Stimulated activated CD8-positive, alpha-beta memory T cell treated with anti-CD3 and anti-CD28 coated beads, Interleukin-15, amount 100 ng/mL, for 24 hours (primary cell): ENCODE measurements at places on chromosomes 12 and 14.

DNA sequence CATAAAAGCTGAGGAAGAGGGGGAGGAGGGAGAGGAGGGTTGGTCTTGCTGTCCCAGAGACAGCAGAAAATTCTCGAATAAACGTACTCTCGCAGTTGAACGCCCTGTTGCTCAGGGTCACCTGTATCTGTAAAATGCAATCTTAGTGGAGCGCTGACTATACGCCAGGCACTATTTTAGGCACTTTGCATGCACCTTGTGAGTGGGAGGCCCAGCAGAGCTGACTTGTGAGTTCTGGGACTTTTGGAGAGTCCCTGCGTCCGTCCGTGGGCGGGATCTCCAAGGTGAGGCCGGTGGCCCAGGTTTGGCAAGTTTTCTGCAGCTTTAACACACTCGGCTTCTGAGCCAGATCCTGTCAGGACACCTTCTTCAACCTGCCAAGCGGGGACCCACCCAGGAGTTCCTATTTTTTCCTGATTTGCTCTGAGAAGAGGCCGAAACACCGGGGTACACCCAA is 32.5 kb upstream of the PLEKHG6 start:
- DNase-seq = no peak

- no peak for DNase-seq
Measured at GRCh38 chr12:12323591-12323990, 26.5 kb downstream of the MANSC1 start.

- DNase-seq = no peak
Measured at GRCh38 chr12:102888511-102888910, 28.5 kb downstream of the PAH start.

DNA sequence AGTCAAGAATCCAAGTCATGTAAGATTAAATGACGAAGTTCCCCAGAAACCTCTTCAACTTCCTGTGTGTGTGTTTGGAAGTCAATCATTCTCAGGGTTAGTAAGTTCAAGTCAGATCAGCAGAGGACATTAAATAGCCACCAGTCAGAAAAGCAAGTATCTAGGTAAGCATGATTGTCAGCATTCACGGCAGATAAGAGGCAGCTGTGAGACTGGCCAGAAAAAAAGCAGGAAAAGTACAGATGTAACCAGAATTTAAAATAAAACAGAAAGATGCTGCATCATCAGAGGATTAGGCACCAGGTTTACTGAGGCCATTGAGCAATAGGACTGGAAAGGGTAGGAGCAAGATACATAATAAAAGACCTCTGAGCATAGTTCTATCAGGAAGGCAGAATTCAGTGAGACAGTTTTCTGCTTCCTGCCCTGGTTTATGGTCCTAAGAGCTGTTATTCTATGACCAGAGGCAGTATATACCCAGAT is 606.9 kb downstream of the FSCB start:
- no peak for DNase-seq

DNA sequence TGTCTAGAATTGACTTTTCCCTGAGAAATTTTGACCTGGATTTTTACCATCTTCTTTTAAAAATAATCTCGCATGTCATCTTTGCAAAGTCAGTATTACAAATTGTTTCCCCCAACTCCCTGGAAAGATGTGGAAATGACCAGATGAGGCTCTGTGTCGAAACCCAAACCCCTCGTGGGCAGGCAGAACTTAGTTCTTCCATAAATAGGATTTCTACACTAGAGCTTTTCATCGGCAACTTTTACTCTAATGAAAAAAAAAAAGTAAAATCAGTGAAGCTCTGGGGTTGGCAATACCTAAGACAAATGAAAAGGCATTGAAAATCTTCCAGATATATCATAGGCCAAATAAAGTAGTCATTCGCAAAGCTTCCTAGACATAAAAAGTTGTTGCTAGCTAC is 17.0 kb downstream of the SSPN start:
- no peak for DNase-seq

DNA sequence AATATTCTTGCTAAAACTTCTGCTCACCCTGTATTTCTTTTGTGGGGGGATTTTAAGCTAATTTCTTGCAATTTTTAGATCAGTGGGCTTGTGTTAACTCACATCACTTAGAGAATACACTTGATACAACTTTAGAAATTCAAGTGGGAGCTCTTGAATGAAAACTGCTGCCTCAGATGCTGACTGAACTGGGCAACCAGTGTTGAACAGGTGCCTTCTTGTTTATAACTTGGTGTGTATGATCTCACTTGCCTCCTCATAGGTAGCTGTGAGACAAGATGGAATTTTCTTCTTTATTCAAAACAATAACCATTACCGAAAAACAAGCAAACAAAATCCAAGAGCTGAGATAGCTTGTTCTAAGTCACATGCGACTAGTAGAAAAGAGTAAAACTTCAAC is 63.5 kb downstream of the FGD4 start:
- DNase-seq = no peak

DNA sequence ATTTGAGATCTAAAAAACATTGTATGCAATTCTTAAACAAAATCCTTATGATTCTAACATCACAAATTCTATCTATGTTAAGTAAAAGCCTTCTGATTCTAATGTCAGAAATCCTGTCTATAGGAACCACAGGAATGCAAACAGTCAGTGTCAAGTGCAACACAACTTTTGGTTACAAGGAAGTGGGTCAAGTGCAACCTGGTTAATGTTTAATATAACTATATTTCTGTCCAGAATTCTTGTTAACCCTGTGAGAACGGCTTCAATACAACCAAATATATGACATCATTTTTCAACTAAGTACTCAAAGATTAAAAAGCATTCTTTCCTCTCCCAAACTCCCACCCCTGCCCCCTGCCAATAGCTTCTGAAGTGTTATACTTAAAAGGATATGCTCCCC is 107.9 kb upstream of the PLEKHA5 start:
- no peak for DNase-seq

DNA sequence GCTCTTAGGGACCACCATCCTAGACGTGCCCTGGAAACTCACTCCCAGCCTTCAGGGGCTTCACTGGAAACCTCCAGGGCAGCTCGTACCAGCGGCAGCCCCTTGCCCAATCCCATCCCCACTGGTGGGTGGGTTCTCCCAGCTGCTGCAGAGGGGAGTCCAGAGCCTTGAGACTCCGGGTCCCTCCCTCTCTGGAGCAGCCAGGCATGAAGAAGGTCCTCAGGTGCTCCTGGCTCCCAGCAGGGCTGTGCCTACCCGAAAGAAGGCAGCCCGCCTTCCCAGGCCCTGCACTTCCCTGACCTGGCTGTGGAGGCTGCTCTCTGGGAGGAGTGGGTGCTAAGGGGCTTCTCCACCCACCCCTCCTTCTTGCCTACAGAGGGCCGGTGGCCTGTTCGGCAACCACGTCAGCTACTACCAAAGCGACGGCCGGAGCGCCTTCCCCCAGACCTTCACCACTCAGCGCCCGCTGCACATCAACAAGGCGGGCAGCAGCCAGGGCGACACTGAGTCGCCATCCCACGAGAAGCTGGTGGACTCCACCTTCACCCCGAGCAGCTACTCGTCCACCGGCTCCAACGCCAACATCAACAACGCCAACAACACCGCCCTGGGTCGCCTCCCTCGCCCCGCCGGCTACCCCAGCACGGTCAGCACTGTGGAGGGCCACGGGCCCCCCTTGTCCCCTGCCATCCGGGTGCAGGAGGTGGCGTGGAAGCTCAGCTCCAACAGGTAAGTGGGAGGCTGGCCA is 115.5 kb upstream of the FKBP4 start:
- no peak for DNase-seq

GRCh38 chr12:101127521-101128219 is 82.4 kb downstream of the SLC5A8 start:
- no peak for DNase-seq

- no peak for DNase-seq
Measured at GRCh38 chr14:105294142-105294597, 6.6 kb downstream of the BRF1 start.

DNA sequence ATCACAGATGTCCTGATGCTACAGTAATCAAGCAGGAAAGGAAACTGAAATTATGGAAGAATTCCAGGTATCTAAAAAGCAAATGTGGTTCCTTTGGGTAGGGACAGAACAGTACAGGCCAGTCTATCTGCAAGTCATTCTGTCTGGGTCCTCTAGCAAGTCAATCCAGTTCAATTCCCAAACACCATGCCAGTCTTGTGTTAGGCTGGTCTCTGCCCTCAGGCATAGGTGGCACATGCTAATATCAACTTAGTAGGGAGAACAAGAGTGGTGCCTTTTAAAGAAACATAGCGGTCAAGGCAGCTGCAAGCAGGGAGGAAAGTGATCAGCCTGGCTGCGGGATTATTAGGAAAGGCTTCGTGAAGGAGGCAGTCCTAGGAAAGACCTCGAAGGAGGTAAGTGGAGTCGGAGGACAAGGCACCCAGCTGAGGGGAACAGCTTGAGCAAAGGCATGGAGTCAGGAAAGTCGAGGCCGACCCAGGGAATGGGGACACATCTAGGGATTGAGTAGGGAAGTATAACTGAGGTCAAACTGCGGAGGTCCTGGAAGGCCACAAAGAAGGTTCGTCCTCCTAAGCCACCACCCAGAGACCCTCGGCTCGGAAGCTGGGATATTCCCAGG is 3.8 kb upstream of the PLEKHG6 start:
- DNase-seq = no peak

GRCh38 chr12:118058881-118059280 is 2.1 kb downstream of the WSB2 start:
- no peak for DNase-seq

GRCh38 chr14:101808894-101809670 is 47.6 kb downstream of the PPP2R5C start:
- DNase-seq = no peak

GRCh38 chr14:26281280-26281998 is 316.4 kb downstream of the NOVA1 start:
- DNase-seq = no peak

DNA sequence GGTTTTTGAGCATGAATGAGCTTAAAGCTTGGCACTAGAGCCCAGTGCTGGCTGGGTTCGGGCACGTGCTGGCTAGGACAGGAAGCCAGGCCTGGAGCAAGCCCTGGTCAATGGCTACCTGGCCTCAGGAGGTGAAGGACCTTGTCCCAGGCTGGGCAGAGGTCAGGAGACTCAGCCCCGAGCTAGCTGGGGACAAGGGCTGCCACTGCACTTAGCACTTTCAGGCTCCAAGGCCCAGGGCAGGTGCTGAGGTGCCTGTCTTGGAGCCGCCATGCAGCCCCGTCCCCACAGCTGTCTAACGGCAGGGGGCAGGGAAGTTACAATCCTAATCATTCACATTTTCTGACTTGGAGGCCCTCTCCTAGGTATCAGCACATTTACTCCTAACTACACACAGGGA is 4.3 kb upstream of the AQP6 start:
- DNase-seq = no peak

- DNase-seq = no peak
Measured at GRCh38 chr12:96878704-96879103, 28.4 kb upstream of the NEDD1 start.
